Activated CD8-positive, alpha-beta memory T cell treated with anti-CD3 and anti-CD28 coated beads for 4 hours (primary cell): ENCODE measurements at places on chromosomes 13 and 19.

GRCh38 chr13:111947026-111947810 is 119.7 kb upstream of the SOX1 start:
- DNase-seq: no peak

DNA sequence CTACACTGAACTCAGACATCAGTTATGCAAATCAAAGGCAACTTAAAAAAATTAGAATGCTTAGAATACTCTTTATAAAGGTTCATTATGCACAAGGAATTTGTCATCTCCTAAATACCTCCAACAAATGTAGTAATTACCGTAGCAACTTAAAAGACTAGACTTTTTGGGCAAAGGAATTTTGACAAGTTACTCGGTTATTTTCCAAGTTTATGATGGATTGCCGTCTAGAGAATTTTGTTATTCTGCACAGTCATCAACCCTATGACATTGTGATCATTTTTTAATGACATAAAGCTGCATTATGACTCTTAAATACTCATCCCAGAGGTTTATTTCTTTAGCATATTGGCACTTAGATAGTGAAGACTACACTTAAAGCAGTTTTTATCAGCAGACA is 71.9 kb downstream of the TRPC4 start:
- DNase-seq: no peak

DNA sequence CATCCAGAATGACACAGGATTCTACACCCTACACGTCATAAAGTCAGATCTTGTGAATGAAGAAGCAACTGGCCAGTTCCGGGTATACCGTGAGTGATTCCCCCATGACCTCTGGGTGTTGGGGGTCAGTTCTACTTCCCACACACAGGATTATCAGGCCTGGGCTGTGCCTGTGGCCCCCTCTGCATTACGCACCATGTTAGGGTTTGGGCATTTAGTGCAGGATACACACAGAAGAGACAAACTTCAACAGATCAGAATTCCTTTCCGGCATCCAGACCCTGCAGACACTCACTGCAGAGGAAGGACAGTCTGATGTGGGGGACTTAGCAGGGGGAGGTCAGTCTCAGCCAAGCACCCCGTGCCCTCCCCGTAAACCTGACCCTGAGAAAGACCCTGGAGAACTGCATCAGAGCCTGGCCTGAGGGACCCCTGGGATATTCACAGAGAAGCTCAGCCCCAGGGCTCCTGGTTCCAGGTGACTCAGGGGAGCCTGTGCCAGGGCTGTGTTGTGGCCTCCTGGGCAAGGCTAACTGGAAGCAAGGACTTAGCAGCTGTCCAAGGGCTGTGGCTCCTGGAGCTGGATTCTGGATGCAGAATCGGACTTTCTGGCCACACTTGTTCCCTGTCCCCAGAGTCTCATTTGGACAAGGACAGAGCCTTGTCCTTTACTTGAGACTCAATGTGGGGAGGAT is 1.7 kb downstream of the CEACAM5 start:
- DNase-seq: no peak

- DNase-seq: no peak
These were observed 3.6 kb downstream of the C2CD4C start for GRCh38 chr19:405121-405965.

- DNase-seq: no peak
These were observed 19.7 kb downstream of the VWA8 start for GRCh38 chr13:41941174-41941573.

GRCh38 chr13:97582170-97582569 is 148.2 kb downstream of the RAP2A start:
- DNase-seq: no peak

DNA sequence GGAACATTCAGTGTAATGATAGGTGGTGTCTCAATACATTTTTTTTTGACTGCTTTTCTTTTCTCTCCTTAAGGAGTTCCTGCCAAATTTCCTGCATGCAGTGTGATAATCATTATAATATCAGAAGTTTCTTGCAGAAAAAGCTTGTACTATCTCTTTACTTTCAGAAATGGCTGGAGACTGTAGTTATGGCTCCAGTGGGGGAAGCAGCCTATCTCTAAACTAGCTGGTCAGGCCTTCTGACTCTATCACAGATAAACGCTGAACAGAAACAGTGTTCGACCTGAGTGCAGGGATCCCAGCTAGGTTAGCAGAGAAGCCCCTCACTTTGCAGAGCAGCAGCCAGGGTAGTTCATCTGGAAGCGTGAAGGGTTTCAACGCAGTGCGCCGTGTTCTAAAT is 1.9 kb downstream of the CCNE1 start:
- DNase-seq: no peak

GRCh38 chr19:37935341-37935740 is 28.3 kb downstream of the SIPA1L3 start:
- DNase-seq: no peak

GRCh38 chr19:52638601-52639000 is 446 bp upstream of the ZNF83 start:
- no peak for DNase-seq

DNA sequence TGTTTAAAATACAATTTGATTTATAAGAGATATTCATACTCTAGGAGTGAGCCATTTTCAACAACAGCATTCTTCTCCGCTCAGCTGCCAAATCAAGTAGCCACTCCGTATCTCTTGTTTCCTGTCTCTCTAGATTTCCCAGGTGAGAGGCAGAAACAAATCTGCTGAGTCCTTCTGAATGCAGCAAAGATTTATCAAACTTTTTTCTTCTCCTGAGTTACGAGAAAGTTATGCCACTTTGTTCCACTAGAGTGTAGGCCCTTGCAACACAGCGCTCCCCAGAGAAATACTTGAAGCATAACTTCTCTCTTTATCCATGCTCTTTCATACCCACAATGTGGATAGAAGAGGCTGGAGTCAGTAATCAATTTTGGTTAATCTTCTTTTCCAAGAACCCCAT is 1960.8 kb downstream of the OLFM4 start:
- no peak for DNase-seq

DNA sequence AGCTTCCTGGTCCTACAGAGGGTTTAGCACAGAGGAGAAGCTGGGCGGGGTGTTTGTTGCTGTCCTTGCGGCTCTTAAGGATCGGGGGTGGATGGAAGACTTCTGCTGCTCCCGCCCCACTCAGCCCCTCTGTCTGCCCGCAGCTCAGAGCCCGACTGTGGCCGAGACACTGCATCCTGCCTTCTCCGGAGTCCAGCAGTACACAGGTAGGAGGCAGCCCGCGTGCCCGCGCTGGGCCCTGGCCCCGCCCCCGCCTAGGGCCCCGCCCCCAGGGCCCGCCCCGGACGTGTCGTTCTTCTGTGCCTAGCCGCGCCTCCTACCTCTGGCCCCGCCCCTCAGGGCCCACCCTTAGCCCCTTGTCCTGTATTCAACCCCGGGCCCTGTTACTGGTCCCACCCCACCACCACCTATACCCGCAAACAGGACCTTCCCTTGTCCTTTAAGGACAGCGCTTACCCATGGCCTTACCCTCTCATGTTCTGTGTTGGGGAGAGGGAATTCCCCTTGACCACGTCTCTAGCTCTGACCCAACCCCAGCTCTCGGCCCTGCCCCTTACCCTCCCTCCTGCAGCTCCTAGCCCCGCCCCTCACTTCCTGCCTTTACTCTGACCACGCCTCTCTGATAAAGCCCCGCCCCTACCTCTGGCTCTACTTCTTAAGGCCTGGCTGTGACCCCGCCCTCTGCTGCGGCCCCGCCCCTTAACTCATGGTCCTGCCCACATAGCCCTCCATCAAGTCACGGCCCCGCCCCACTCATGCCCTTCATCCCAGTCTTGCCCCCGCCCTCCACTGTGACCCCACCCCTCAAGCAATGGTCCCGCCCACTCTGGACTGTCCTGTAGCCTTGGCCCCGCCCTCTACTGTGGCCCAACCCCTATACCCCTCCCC is 60.5 kb downstream of the CELF5 start:
- DNase-seq: peak; percentile 21

GRCh38 chr19:45250832-45251451 is at the start of gene MARK4:
MARK4 (plus strand) TSS chr19:45251271; CDS start chr19:45251589, 318 bp downstream.
- peak; percentile 23 for DNase-seq

DNA sequence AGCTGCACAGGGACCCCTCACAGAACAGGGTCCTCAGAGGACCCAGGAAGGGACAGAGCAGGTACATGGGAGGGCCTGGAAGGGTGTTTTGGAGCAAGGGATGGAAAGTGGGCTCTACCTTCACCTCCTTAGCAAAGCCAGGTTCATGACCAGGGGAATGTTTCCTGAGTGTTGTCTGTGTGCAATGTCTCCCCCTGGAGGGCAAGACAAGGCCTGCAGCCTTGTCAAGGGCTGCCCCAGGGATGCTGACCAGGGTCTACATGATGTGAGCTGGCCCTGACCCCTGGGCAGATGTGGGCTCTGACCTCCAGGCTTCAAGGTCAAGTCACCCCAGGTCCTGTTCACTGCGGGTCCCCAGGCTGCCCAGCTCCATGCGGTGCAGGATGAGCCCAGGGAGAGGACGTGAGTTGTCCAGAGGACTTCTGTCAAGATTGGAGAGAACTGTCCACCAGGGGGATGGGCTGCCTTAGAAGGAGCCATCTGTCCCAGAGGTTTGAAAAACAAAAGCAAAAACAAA is 1.0 kb upstream of the CEACAM1 start:
- DNase-seq: peak; percentile 36

DNA sequence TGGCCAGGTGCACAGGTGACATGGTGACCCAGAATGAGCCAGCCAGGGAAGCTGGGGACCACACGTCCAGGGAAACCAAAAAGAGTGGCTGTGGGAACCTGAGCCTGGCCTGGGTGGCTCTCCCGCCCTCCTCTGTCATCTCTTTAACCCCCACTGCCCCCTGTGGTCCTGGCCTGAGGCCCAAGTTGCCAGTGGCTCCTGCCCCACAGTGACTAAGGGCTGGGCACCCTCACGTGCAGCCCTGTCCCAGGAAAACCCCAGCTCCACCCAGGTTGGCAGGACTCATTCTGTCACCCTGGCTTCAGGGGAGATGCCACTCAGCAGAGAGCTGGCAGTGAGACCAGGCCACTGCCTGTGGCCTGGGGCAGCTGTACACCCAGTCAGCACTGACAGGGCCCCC is 30.6 kb upstream of the ISYNA1 start:
- DNase-seq: no peak

DNA sequence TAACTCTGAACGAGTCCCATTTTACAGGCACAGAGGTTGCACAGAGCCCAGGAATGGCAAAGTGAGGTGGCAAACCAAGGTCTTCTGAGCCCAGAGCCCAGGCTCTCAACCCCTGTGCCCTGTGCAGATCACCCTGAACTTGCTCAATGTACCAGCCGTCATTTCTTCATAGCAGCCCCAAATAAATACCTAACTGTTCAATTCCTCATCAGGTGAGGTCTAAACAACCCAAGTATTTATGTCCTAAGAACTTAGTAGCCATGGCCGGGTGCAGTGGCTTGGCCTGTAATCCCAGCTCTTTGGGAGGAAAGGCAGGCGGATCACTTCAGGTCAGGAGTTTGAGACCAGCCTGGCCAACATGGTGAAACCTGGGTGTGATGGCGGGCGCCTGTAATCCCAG is 21.8 kb upstream of the PNMA8B start:
- no peak for DNase-seq

- peak; percentile 25 for DNase-seq
These were observed 123.3 kb downstream of the AKAP11 start for GRCh38 chr13:42395086-42395821.

- DNase-seq: no peak
These were observed 13.8 kb upstream of the OR10H1 start for GRCh38 chr19:15829306-15829698.

- no peak for DNase-seq
These were observed 18.2 kb downstream of the ZNF121 start for GRCh38 chr19:9565900-9566705.

DNA sequence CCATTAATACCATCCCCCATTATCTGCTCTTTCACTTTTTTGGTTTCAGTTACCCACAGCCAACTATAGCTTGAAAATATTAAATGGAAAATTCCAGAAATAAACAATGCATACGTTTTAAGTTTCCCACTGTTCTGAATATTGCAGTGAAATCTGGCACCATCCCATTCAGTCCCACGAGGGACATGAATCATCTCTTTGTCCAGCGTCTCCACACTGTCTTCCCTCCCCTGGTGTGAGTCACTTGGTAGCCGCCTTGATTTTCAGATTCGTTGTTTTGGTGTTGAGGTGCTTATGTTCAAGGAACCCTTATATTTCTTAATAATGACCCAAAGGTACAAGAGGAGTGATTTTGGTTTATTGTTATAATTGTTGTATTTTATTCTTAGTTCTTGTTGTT is 246.1 kb downstream of the DCT start:
- no peak for DNase-seq

DNA sequence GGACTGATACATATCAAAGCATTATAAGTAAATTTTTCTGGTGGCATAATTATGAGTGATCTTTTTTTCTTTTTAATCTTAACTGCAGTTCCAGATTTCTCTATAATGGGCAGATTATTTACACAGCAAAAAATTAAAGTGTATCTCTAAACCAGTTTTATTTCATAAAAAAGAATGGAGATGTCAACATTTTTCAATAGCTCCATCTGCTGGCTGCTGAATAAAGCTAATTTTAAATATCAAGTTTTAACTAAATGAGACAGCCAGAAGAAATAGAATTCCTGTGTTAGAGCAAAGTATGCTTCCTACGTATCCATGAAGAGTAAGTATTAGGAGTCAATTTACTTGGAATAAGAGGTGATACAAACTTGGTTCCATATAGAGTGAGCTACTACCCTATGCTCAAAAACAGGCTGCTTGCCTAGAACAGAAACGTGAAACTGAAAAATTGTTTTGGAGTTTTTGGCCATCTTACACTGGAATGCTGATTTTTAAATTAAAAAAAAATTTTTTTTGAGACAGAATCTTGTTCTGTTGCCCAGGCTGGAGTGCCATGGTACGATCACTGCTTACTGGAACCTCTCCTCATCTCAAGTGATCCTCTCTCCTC is 5.0 kb upstream of the PDS5B start:
- DNase-seq: no peak

GRCh38 chr19:7986321-7987113 is 18.9 kb downstream of the ELAVL1 start:
- DNase-seq: no peak

- no peak for DNase-seq
These were observed 52.4 kb downstream of the LATS2 start for GRCh38 chr13:21009036-21009435.

- no peak for DNase-seq
These were observed 339.1 kb downstream of the FGF9 start for GRCh38 chr13:22009937-22010336.

- DNase-seq: no peak
These were observed 883 bp downstream of the ZNF441 start for GRCh38 chr19:11767633-11768133.
